Activated gamma-delta T cell treated with anti-CD3 and anti-CD28 coated beads, Interleukin-2, amount 50 U/mL, for 16 hours (primary cell): ENCODE measurements at places on chromosomes 3 and 15.
A peak's percentile ranks its signal among the peaks of the same experiment; 100 is the strongest.

DNA sequence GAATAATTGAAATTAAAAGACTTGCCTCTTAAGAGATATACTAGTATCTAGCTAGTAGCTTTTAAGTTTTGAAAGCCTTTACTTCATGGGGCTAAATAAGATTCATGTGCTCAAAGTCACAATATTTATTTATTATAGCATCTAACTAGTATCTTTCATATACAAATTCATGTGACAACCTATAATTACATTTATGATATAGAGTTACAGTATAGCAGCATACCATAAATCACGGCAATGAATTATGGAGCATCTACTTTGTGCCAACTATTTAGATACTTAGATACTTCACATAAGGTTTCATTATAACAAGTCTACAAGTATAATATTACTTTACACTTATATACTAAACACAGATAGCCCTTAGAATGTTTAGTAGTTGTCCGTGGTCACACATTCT, 229.4 kb downstream of the TPRG1 start:
- no peak for DNase-seq

DNA sequence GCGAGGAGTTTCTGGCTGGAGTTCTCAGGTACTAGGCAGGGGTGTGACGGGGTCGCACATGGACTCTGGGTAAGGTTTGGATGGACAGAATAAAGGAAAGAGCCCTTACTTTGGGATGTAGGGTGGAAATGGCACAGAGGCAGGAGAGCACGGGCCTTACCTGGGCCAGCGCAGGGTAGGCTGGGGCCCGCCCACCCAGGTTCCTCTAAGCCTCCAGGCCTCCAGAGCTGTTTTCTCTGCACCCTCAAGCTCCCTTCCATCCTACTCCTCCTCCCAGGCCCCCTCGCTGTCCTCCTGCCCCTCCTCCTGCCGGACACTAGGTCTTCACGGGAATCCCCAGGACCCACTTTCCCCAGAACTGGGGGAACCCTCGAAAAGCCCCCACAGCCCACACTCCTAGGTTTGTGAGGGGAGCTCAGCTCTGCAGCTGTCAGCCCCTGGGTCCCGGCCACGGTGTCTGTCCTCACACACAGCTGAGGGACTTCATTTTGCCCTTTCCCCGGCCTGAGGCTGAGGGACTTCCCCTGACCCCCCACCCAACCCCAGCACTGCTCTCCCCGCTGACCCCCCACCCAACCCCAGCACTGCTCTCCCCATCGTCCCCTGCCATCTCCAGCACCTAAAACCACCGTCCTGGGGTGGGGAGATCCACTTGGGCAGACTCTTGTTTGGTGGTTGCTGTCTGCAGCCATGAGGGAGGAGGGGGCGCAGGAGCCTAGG, 53.0 kb upstream of the PCSK6 start:
- DNase-seq: no peak

DNA sequence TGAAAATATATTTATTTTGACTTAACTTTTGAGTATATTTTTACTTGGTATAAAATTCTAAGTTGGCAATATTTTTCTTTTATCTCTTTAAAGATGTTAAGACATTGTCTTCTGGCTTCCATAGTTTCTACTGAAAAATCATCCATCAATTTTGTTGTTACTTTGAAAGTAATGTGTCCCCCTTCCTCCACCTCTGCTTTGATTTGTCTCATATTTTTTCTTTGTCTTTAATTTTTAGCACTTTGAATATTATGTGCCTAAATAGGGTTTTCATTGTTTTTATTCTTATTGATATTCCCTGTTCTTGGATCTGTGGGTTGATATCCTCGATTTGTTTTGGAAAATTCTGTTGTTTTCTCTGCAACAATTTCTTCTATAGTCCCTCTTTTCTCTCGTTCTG, 157.4 kb downstream of the CD47 start:
- DNase-seq: no peak

DNA sequence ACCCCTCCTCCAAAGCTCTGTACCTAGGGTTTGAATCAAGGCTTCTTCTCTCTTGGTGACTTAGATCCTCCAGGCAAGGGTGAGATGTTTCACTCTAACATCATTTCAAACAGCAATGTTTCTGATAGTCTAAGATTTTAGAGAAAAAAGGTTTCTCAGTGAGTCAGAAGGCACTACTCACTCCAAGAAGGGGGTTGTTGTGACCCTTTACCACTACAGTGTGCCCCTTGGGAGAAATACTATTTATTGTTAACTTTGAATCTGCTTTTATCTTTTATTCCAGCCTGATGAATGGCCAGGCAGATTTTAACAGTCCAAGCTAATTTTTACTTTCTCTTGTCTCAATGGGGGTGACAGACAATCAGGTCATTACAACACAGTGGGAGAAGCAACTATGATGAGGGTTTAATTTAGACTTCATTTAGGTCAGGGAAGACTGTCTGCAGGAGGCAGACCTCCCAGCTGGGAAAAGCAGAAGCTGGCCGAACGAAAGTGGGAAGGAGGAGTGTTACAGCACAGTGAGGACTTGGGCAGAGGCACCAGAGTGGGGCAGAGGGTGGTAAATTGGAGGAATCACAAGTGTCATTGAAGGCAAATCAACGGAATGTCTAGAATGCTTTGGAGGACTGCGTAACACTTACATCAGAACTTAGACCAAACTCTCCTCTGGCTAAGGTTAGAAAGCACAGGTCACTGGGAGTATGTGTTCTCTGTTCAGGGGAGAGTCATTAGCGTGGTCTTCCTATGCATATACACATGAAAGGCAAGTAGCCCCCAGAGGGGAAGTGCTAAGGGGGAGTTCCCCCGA, 21.2 kb downstream of the ZNF860 start:
- no peak for DNase-seq

GRCh38 chr3:18258492-18258891, 166.6 kb downstream of the SATB1 start:
- DNase-seq: no peak

GRCh38 chr3:152258448-152259393, 10.0 kb upstream of the MBNL1 start:
- peak; percentile 37 for DNase-seq

- no peak for DNase-seq
Observed at GRCh38 chr15:47500842-47501241, 216.5 kb upstream of the SEMA6D start.

DNA sequence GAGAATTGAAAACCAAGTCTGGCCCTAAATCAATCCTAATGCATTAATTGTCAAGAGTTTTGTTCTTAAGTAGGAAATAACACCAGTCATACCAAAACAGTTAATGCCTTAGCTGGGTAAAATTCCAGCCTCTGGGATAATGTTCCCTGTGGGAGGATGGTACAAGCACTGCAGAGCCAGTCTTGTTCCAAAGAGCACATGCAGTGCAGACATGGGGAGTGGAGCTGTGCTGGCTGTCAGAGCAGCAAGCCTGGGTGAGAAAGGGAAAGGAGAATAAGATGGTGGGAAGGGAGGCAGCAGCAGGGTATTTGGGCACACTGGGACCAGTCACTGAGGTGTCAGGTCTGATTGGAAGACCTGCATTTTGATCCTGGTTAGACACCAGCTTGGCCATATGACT, 12.1 kb downstream of the ALAS1 start:
- DNase-seq: no peak

- no peak for DNase-seq
Observed at GRCh38 chr15:53880357-53880756, 97.9 kb upstream of the UNC13C start.

DNA sequence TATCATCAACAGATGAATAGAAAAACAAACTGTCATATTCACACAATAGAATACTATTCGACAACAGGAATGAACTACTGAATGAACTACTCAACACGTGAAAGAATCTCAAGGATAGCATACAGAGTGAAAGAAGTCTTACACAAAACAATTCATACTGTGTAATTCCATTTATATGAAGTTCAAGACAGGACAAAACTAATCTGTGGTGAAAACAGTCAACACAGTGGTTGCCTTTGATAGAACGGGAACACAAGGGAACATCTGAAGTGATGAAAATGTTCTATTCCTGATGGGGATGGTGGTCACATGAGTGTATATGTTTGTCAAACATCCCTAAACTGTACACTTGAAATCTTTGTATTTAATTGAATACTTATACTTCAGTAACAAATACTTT, 2.6 kb upstream of the SUSD5 start:
- no peak for DNase-seq

GRCh38 chr15:52006702-52007340, 12.2 kb upstream of the MAPK6 start:
- no peak for DNase-seq

- no peak for DNase-seq
Observed at GRCh38 chr3:97987306-97987705, 15.1 kb upstream of the RIOX2 start.

GRCh38 chr3:104070906-104071305, 1295.8 kb upstream of the ALCAM start:
- DNase-seq: no peak

- DNase-seq: no peak
Observed at GRCh38 chr3:112651516-112651915, 10.6 kb upstream of the CCDC80 start.
